Esophagus mucosa (tissue), 1 donor: ENCODE measurements at places on chromosomes 4 and X.

DNA sequence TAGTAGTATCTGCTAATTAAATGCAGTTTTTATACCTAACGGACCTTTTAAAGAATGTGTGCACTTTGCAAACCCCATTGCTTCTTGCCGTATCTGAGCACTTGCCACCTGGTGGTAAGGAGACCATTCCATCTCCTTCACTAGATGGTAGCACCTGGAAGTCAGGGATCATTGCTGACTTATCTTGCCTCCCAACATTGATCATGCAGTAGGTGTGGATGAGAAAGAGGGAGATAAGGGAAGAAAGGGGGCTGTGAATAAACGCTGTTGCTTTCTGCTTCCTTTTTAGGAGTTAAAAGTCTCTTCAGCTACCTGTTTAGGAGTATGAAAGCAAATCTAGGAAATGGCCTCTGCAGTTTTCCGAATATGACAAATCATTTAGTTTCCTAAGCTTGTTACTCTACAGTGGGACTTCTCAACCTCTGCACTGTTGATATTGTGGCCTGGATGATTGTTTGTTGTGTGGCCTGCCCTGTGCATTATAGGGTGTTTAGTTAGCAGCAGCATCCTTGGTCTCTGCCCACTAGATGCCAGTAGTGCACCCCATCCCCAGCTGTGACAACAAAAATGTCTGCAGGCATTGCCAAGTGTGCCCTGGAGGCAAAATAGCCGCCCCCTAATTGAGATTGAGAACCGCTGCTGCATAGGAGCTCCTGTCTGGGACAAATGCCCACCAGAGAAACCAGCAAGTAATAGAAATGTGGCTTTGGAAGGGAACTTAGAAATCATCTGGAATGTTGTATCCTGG lies 38.8 kb downstream of the GAB1 start:
- peak; percentile 59 for ATAC-seq

GRCh38 chr4:73750730-73751129 lies 10.4 kb downstream of the CXCL8 start:
- no peak for ATAC-seq

DNA sequence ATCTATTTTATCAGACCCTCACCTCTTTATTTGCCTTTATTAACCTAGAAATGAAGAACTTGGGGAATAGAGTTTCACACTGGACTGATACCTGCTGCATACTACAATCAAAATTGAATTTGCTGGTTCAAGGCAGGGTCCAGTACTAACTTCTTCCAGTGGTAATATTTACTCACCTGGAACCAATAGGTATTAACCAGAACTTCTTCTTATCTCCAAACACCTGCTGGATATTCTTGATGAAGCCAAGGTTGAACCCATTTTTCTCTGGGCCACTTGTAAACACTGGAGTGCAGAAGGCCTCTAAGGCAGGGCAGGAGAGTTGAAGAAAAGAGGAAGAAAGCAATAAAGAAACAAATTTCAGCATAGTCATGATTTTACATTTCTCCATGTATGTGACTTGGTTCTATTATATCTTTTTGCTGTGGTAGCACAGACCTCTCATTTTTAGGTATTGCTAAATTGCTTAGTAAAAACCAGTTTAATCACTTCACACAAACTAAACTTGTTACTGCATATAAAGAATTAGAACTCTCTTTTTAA lies 101.1 kb downstream of the ZDHHC15 start:
- ATAC-seq, result no peak

DNA sequence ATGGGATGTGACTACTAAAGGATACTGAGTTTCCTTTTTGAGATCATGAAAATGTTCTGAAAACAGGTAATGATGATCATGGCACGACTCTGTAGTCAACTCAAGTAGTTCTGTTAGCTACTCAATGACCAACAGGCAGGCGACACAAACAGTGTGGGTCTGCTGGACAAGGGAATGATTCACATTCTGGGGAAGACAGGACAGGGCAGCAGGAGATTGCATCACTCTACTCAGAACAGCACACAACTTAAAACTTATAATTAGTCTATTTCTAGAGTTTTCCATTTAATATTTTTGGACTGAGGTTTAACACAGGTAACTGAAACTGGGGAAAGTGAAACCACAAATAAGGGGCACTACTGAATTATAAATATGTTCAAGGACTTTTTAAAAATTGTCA lies 365.2 kb downstream of the PRDM5 start:
- no peak for ATAC-seq

GRCh38 chr4:6472387-6473263 lies at the start of gene PPP2R2C:
Gene PPP2R2C, minus strand, starts transcription at chr4:6472614. Its CDS starts 385 bp downstream, at chr4:6472229.
- ATAC-seq, result peak; percentile 63

GRCh38 chr4:81468678-81469077 lies 3.0 kb downstream of the RASGEF1B start:
- no peak for ATAC-seq

DNA sequence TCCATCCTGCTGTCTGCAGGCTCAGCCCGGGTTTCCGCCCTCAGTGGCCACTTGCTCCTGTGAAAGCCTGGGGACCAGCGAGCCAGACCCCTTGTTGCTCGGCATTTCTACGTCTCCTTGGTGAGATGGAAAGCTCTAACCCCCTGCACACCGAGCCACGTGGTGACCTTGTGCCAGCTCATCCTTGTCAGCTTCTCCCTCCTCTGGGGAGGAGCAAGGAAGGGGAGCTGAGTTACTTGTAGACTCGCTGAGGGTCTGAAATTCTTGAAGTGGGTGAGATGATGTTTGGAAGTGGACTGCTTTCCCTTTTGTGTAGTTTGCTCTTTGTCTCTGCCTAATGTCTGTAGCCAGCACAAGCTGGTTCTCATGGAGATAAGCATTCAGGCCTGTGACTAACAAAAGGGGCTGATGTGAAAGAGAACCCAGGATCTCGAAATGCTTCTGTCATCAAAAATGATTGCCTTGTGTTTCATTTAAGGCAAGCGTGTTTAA lies 29.3 kb downstream of the RGS12 start:
- no peak for ATAC-seq

- no peak for ATAC-seq
Observed at GRCh38 chr4:10056334-10057022, 35.2 kb upstream of the SLC2A9 start.

DNA sequence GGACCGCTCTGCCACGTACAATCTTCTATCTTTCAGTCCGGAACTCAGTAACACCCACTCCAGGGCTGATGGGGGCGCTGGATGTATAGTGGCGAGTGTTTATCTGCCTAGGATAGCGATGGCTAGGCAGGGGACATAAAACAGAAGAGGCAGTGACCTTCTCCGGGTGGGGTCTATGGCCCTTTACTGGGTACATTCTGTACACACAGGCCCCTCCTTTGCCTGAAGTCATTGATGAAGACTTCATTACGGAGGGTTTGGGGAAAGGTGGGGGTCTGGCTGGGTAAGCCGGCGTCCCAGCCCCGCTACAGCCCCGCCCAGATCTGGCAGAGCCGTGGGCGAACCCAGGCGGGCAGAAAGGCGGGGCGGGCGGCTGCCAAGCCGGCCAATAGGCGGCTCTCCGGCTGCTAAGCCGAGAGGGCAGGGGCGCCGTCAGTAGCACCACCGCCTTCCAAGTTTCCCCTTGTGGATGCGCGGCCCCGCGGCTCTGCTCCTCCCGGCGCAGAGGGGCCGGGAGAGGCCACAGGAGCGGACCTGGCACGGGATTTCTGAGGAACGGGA lies at the start of gene CHST7:
Gene CHST7 (plus strand): TSS at position 435 of the 561 bp plus-strand sequence. CDS start 167 bp downstream, outside the sequence.
- peak; percentile 53 for ATAC-seq

DNA sequence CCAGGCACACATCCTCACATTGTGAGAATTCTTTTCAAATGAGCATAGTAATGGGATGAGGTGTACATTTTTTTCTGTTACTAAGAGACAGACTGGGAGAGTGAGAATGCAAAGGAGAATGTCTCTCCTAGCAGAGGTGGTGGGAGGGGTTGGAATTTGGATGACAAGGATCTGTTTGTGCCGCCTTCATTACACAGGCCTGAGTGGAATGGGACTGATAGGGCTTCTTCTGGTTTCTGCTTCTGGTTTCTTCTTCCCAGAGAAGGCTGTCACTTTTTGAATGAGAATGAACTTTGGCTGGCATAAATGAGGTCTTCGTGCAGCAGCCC lies 55.4 kb downstream of the C4orf51 start:
- peak; percentile 69 for ATAC-seq

- peak; percentile 67 for ATAC-seq
Observed at GRCh38 chrX:39899856-39900776, 197.6 kb downstream of the BCOR start.

GRCh38 chr4:177410566-177410965 lies 31.7 kb downstream of the AGA start:
- no peak for ATAC-seq

DNA sequence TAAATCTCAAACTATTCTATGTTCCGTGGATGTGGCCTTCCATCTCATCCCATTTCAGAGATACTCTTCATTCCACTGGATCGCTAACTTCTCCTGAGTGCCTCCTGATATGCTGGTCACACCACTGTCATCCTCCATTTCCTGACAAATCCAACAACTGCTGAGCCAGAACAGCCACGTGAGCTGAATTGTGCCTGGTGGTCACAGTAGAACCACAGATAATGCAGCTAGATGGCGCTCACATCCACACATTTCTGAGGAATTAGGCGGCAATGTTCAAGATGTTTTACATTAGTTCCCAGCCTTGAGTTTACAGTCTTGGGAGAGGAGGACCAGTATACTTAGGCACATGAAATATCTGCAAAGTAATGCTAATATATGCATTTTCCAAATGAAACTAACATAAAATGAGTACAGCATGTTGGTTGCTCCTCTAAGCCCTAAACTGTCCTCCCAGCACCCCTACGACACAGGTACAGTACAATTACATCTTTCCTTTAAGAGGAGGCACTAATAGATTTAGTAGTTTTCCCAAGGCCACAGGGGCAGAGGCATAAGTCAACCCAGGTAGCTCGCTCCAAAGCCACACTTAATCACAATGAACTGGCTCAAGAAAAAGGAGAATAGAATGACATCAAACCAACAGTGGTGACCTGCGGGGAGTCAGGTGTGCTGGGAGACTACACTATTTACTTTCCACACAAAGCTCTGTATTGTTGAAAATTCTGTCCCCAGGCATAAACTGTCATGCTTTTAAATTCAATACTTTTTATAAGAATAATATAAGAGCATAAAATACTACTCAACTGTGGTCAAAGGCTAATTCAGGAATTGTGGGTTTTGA lies 134.2 kb downstream of the CHIC2 start:
- peak; percentile 70 for ATAC-seq

DNA sequence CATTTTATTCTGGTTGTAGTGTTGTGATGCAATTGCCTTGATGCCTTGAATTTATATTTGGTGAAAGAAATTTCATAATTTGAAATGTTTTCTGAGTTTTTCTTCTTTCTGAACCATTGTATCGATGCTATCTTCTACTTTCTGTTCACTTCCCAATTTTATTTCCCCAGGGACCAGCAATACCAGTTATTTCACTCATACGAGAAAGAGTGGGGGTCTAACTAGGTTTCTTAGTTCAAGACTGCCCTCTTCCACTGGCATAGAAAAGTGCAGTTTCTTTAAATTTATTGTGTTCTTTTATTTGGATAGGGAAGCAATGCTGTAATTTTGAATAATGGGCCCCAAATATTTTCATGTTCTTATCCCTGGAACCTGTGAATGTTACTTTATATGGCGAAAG lies 544.0 kb upstream of the ADGRL3 start:
- ATAC-seq, result no peak

- no peak for ATAC-seq
Observed at GRCh38 chrX:23008431-23009099, 8.8 kb downstream of the DDX53 start.

GRCh38 chr4:48343035-48343434 lies 1.7 kb downstream of the SLAIN2 start:
- no peak for ATAC-seq
